Activated CD4-positive, alpha-beta T cell treated with anti-CD3 and anti-CD28 coated beads, Interleukin-2, Interleukin-4, amounts not matched to agents 100 ng/mL and 50 ng/mL, durations not matched to agents 16 hours and 8 hours (primary cell): ENCODE measurements at places on chromosomes 16 and 17.

GRCh38 chr16:73515616-73516015 is 467.7 kb upstream of the ZFHX3 start:
- DNase-seq, result no peak

GRCh38 chr17:11564589-11565380 is 33.5 kb upstream of the DNAH9 start:
- DNase-seq, result no peak

DNA sequence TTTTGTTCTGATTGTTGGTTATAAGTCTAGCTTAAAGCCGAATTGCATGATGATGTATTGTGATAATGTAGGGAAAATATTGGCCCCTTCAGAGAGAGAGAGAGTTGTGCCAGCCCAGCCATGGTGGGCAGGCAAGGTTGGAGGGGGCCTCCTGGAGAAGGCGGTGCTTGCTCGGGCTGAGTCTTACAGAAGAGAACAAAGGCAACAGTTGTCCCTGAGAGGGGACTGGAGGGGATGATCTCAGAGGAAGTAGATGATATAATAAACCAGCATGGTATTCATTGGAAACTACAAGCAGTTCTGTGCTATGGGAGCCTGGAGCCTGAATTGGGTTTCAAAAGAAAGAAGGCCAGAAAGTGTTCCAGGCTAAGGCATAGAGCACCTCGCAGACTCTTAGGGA is 173.8 kb downstream of the RPTOR start:
- no peak for DNase-seq

GRCh38 chr16:63717806-63718205 is 1404.1 kb downstream of the CDH11 start:
- no peak for DNase-seq

DNA sequence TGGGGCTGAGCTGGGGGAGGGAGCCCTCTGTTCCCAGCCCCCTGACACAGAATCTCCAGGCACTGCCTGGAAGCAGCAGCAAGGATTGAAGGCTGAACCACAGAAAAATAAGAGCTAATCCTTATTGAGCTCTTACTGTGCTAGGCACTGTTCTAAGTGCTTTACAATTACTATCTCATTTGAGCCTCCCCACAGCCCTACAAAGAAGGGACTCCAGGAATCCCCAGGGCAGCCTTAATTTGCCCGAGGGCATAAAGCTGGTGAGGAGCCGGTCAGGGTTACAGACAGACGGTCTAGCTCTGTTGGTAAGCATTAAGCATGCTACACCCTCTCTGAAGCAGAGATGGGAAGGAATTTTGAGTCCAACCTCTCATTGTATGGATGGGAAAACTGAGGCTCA is 7.0 kb downstream of the SAMD14 start:
- DNase-seq, result no peak

- peak; percentile 19 for DNase-seq
Measured at GRCh38 chr17:76219670-76220383, 20.5 kb downstream of the RNF157 start.

- no peak for DNase-seq
Measured at GRCh38 chr16:49932434-49932833, 76.5 kb upstream of the ZNF423 start.

- no peak for DNase-seq
Measured at GRCh38 chr17:8799570-8800212, 526 bp upstream of the MFSD6L start.

- DNase-seq, result no peak
Measured at GRCh38 chr17:5841862-5842261, 228.3 kb upstream of the WSCD1 start.

DNA sequence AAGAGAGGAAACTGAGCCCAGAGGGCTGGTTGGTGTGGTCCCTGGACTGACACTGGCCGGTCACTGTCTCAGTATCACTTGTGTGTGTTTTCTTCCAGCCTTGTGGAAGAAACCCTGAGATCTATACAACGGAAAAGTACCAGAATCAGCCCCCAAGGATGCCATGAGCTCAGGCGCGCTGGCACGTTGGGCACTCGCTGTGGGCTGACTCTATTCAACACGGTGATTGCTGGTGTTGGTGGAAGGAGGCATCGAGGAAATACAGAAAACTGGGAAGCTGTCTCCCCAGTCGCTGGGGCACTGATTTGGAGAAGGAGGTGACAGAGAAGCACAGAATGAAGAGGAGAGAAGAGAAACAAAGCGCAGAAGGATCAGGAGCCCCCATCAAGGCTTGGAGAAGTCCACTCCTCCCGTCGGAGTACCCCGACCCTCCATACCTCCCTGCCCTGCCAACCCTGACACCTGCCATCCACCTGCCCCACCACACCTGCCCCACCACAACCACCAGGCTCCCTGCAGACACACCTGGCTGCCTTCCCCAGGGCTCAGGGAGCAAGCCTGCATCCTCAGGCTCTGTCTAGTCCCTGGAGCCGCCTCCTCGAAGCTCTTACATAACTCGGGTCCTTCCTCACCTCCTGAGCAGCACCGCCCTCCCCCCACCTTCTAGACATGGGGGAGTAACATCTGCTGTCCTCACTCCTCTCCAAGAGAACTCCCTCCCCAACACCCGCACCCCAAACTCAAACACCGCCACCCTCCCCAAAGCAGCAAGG is 66.5 kb downstream of the RBFOX3 start:
- DNase-seq, result no peak

- DNase-seq, result no peak
Measured at GRCh38 chr16:81718637-81719036, 60.5 kb upstream of the PLCG2 start.

DNA sequence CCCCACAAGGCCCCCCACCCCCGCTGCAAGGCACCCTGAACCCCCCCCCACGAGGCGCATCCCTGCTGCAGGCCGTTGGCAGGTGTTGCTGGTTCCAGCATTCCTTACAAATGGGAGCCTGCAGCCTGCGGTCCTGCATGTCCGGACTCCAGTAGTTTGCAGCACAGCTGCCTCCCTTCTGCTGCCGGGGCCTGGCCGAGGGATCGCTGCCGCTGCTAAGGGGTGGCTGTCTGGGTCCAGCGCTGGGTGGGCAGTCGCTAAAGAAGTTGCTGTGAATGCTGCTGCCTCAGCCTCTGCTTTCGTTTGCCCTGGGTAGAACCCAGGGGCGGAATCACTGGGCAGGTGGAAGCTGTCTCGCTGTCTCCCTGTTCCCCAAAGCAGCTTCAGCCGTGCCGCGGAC is 11.8 kb downstream of the UTS2R start:
- DNase-seq, result no peak

DNA sequence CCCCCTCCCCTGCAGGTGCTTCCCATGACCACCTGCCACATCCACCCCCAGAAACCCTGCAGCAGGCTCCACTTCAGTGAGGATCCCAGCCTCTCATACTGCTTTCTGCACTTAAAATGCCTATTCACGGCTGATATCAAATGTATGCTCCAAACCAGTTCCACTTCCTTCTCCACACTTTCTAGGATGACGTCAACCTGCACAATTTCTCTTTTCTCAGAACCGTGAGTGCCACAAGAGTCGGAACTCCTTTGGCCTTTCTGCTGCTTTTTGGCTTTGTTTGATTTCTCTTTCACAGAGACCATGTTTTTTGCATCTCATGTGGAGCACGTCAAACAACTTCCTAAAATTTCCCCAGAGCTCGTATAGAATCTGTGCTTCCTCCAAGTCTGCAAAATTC is 378.8 kb upstream of the TNRC6C start:
- DNase-seq, result no peak

DNA sequence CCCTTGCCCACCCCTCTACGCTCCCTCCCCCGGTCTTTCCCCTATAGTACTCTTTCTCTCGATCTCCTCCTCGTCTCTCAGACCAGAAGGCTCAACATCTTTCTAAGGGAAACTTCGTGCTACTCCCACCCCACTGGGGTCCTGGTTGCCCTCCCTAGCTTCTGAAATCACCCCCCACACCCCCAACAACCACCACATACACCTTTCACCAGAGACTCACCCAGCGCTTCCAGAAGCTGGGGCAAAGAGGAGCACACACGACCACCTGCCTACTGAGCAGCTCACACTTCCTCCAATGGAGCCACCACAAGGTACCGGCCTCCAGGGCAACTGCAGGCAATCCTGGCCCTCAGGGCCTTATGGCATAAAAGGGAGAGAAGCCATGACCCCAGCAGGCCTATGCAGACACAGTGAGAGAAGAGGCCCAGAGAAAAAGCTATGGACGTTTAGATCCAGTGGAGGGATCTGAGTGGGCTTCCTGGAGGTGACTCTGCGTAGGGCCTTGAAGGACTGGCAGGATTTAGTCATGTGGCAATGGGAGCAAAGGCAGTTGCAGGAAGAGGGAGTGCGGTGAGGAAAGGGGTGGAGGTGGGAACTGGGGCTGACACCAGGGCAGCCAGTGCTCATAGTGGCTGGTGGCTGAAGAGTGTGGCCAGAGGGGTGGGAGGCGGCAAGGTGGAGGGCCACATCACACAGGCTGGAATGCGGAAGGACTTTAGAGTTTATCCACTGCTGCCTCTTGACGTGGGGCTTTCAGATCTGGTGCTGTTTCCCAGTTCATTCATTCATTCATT is 12.1 kb upstream of the TMEM92 start:
- no peak for DNase-seq

DNA sequence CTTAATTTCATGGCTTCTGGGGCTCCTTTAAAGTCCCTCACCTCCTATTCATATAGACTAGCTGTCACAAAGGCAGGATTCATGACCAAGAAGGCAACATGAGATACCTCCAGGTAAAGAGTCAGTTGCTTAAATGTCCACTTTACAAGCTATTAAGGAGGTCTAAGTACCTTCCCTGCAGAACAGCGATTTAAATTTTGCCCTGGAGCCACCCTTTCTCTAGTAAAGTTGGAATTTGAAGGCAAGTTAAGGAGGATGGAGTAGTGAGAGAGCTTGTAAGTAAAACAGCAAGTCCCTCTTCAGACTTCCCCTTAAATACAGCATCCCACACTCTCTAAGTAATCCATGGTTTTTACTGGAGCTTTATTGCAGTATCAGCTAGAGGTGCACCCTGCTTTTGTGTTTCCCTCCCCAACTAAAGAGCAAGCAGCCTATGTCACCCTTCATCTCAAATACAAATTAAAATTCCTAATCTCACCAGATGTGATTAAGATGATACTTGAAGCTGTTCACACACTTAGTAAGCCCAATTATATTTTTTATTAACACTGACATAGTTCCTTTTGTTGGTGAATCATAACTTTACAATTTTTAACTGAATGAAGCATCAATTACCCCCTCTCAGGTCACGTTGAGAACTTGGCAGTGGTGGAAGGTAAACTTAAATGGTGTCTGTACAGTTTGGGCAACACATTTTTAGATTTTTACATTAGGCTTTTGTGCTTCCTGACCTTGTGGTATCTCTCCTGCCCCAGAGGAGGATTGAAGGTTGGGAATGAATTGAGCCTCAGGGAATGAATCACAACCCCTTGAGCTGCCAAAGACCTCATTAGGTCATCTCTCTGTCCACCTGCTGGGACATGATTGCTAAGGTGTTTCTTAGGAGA is 108.9 kb downstream of the TANGO6 start:
- no peak for DNase-seq

DNA sequence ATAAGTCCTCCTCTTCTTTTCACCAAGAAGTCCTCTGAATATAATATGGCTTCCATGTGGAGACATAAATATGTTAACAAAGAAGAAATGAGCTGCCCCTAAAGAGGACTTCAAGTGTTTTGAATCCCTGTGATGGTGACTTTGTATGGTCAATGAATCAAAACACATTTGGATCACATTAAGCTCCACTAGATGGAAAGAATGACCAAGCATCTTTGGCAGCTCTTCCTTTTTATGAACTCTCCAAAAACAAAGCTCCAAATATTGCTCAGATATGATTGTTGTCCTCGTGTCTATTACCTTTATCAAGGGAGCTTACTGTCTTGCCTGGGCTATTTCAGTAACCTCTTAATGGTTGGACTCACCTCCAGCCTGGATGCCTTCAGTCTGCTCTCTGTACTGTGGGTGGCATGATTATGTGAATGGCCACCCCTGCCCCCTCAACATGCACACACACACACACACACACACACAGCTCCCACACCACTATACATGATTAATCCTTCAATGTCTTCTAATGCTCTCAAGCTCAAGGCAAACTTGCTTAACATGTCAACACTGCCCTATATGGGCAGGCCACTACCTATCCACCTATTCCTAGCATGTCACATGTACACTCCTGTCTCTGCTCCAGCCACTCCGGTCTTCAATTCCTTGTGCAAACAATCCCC is 346.6 kb upstream of the SALL1 start:
- no peak for DNase-seq

DNA sequence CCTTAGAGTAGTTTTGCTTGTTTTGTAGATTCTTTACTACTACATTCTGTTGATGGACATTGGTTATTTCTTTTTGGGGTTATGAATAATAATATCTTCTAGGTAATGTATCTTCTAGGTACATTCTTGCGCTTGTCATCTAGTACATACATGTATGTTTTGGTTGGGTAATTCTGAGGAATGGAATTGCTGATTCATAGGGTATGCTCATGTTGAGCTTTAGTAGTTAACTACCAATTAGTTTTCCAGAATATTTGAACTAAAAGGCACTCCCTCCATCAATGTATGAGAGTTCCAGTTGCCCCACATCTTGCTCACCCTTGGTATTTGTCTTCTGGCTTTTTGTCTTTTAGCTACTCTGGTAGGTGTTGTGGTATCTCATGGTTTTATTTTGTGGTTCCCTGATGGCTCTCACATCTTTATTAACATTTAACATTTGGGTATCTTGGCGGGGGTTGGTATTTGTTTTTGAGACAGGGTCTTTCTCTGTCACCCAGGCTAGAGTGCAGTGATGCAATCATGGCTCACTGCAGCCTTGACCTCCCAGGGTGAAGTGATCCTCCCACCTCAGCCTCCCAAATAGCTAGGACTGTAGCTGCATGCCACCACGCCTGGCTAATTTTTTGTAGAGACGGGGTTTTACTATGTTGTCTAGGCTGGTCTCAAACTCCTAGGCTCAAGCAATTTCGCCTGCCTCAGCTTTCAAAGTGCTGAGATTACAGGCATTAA is 47.1 kb downstream of the SLC6A4 start:
- no peak for DNase-seq

- peak; percentile 56 for DNase-seq
Measured at GRCh38 chr17:50169121-50169764, 3.4 kb downstream of the SGCA start.

- DNase-seq, result no peak
Measured at GRCh38 chr17:43927060-43927864, 15.0 kb downstream of the PPY start.

- no peak for DNase-seq
Measured at GRCh38 chr16:12215277-12216105, 239.0 kb downstream of the SNX29 start.
